ENCODE measurements at places on chromosomes 7 and 10.

DNA sequence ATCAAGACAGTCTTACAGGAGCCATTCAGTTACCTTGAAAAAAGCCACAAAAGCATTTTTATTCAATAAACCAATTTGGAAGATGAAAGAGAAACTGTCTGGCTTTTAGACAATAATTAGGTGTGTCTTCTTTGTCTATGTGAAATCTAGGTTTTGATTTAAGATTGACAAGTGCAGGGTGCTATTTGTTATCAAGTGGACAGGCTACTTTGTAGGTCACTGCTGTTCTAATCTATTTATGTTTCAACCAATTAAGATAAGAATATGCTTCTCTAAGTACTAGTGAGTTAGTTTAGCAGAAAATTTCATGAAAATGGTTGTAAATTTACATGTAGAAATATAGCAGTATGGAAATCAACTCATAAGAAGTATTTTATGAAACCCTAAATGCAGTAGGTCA lies 177.5 kb downstream of the CACNA2D1 start:
- no peak overlapping the region for H3K27ac ChIP-seq
- H3K4me3 ChIP-seq: no peak overlapping the region
- no peaks in the 10 kb centered on the region for H3K27me3 ChIP-seq
- no peaks in the 10 kb centered on the region for H3K36me3 ChIP-seq

- DNase-seq: no peak
- no peaks in the 10 kb centered on the region for H3K27me3 ChIP-seq
- H3K4me3 ChIP-seq: no peak overlapping the region
- no peaks in the 10 kb centered on the region for H3K4me1 ChIP-seq
- no peaks in the 10 kb centered on the region for H3K36me3 ChIP-seq
- H3K27ac ChIP-seq: no peak overlapping the region
Observed at GRCh38 chr7:31263338-31263737, 77.2 kb downstream of the NEUROD6 start.

- H3K36me3 ChIP-seq: no peaks in the 10 kb centered on the region
- peak overlapping the region; percentile 53 for H3K27ac ChIP-seq
- H3K4me1 ChIP-seq: peaks cover 9% of the 10 kb centered on the region
- no peak for DNase-seq
- H3K27me3 ChIP-seq: no peaks in the 10 kb centered on the region
Observed at GRCh38 chr7:33806298-33807154, 98.8 kb upstream of the BMPER start.

- DNase-seq: no peak
- H3K4me3 ChIP-seq: no peak overlapping the region
- H3K27me3 ChIP-seq: no peaks in the 10 kb centered on the region
- H3K36me3 ChIP-seq: no peaks in the 10 kb centered on the region
- H3K27ac ChIP-seq: no peak overlapping the region
- no peaks in the 10 kb centered on the region for H3K4me1 ChIP-seq
Observed at GRCh38 chr7:16851829-16852228, 30.0 kb downstream of the AGR3 start.

DNA sequence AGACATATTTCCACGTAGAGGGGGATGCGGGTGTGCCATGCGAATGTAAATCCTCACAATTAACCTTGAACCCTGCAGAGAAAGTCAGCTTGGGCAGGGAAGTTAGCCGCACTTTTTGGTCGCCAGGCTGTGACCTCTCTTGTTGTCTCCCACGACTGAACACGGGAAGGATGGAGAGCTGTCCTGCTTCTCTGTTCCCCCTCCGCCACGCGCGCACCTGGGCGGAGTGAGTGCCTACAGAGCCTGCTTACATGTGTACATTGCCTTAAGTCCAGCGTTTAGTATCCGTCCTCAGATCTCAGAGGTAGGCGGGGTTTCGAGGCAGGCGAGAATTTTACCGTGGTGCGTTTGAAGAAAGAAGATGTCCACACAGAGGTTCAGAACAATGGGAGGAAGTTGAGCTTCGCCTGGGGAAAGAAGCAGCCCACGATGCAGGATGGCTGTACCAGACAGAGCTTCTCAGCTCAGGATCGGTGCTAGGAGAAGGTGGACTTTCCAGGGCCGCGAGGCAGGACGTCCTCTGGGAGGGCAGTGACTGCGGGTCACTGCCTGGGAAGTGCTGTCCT lies 482 bp upstream of the ERCC6 start:
- H3K36me3 ChIP-seq: no peaks in the 10 kb centered on the region
- no peaks in the 10 kb centered on the region for H3K27me3 ChIP-seq
- H3K4me1 ChIP-seq: no peaks in the 10 kb centered on the region
- peak overlapping the region; percentile 84 for H3K27ac ChIP-seq
- no peak for DNase-seq
- peak overlapping the region; percentile 49 for H3K4me3 ChIP-seq

DNA sequence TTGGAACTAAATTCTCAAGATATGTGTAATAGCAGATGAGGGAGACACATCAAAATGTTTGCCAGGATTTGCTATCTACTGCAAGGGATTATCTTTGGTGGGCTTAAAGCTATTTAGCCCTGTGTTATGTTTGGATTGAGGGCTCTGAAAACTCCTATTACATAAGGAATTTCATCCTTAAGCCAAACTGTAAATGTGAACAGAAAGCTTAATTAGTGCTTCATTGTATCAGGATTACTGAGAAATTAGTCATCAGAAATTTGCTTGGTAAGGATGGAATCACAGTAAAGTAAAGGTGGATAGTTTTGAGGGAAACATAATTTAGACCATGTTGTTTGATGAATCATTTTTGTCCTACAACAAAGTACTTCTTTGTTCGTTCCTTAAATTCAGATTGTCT lies 8.3 kb downstream of the ANKRD7 start:
- no peaks in the 10 kb centered on the region for H3K36me3 ChIP-seq
- DNase-seq: no peak
- no peaks in the 10 kb centered on the region for H3K27me3 ChIP-seq
- no peaks in the 10 kb centered on the region for H3K4me1 ChIP-seq
- no peak overlapping the region for H3K4me3 ChIP-seq

Data from uterus (tissue), 4 donors.